Endothelial cell (in vitro differentiated cells): ENCODE measurements at places on chromosomes 1 and 21. TPM values are rescaled to one million over a fixed set of nuclear protein-coding genes. Genes with fewer than 3 reads are reported as not detected.

The KRTAP21-2 gene
- not detected for total RNA-seq

The LAMTOR2 gene
- 82.4 TPM for total RNA-seq

The VCAM1 gene
- total RNA-seq = not detected

The OR2AK2 gene
- not detected for total RNA-seq

GRCh38 chr1:180003026-180003695, 48.6 kb downstream of the CEP350 start:
- DNase-seq = no peak

DNA sequence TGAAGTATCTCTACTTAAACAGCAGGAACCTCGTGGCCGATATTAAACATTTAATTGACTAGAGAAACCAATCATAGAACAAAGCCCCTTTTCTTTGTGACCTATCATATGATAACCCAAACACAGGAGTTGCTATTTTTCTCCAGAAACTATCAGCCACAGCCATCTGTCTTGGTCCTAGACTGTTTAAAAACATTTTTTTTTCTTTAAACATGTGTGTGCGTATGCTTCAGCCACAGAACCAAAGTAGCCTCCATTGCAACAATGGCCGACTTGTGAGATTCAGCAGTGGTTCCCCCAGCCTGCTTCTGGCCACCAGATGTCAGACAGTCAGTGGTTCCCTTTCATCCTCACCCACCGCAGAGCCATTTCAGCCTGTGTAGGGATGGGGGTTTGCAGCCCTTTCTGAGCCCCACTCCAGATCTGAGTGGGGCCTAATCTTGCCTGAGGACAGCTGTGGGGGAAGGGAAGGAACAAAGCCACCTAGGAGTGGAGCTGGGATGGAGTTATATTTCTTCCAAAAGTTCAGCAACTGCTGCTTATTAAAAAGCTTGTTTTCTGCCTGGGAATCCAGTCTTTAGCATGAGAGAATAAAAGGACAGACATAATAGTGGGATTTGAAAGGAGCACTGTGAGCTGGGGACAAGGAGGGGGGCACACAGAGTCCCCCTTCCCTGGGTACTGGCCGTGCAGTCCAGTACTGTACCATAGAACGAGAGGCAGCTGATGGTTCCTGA, 11.7 kb upstream of the IGSF3 start:
- no peak for DNase-seq

- DNase-seq = no peak
Observed at GRCh38 chr1:32967888-32968568, 3.4 kb upstream of the RNF19B start.

- no peak for DNase-seq
Observed at GRCh38 chr21:26783466-26784195, 61.6 kb downstream of the ADAMTS1 start.

DNA sequence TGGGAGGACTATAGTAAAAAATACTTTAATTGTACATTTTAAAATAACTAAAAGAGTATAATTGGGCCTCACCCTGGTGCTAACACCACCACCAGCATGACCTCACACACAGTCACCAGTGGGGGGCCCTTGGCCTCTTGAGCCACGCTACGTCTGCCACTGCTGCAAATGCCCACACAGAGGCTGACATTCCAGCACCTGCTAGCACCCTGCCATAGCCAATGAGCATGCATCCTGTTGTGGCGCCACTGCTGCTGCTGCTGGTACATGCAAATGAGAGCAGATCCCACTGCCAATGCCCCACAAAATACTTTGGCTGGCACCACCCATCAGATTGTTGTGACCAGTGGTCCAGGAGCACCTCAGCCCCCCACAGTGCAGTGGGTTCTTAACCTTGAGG, 31.5 kb upstream of the TNR start:
- no peak for DNase-seq

- DNase-seq = no peak
Observed at GRCh38 chr1:245292553-245292952, 137.8 kb downstream of the KIF26B start.

- no peak for DNase-seq
Observed at GRCh38 chr1:58076258-58076657, 470.3 kb downstream of the OMA1 start.

- no peak for DNase-seq
Observed at GRCh38 chr1:181548497-181548896, 65.2 kb downstream of the CACNA1E start.
